ENCODE measurements at places on chromosomes 2 and 18. TPM values are rescaled to one million over a fixed set of nuclear protein-coding genes. Genes with fewer than 3 reads are reported as not detected.

FIGLA gene
- not detected for total RNA-seq

PDE11A gene
- not detected for total RNA-seq

GRCh38 chr2:98458207-98458606, 13.5 kb downstream of the INPP4A start:
- no peak for DNase-seq
- no peak overlapping the region for H3K4me3 ChIP-seq
- no peak overlapping the region for H3K27ac ChIP-seq
- no peaks in the 10 kb centered on the region for H3K36me3 ChIP-seq

GRCh38 chr2:229686122-229686919, 28.0 kb downstream of the DNER start:
- H3K36me3 ChIP-seq = no peaks in the 10 kb centered on the region
- no peak for DNase-seq
- no peaks in the 10 kb centered on the region for H3K27me3 ChIP-seq
- H3K4me3 ChIP-seq = no peak overlapping the region

GRCh38 chr2:112627060-112628040, 18.4 kb upstream of the SLC20A1 start:
- H3K4me3 ChIP-seq = no peak overlapping the region
- peak overlapping the region; percentile 57 for H3K27ac ChIP-seq
- H3K27me3 ChIP-seq = peaks cover 3% of the 10 kb centered on the region
- no peaks in the 10 kb centered on the region for H3K36me3 ChIP-seq
- DNase-seq = no peak
